ENCODE measurements at places on chromosomes 12 and 14.

DNA sequence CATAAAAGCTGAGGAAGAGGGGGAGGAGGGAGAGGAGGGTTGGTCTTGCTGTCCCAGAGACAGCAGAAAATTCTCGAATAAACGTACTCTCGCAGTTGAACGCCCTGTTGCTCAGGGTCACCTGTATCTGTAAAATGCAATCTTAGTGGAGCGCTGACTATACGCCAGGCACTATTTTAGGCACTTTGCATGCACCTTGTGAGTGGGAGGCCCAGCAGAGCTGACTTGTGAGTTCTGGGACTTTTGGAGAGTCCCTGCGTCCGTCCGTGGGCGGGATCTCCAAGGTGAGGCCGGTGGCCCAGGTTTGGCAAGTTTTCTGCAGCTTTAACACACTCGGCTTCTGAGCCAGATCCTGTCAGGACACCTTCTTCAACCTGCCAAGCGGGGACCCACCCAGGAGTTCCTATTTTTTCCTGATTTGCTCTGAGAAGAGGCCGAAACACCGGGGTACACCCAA, 32.5 kb upstream of the PLEKHG6 start:
- no peak for DNase-seq

DNA sequence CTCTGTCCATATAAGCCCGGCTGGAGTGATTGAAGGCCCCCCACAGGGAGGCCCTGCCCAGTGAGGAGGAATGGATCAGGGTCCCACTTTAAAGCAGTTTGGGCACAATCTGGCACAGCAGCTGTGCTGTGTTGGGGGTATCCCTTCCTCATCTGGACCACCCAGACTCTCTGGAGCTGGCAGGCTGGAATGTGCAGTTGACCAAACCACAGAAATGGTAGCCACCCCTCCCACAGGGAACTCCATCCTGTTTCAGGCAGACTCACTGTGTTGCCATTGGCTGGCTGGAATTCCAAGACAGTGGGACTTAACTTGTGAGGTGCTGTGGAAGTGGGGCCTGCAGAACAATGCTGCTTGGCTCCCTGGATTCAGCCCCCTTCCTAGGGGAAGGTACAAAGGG, 53.5 kb upstream of the YARS2 start:
- DNase-seq: no peak

- DNase-seq: no peak
Measured at GRCh38 chr12:43325786-43326185, 226.2 kb downstream of the ADAMTS20 start.

- no peak for DNase-seq
Measured at GRCh38 chr12:2959192-2959504, at the start of gene TEAD4. Gene TEAD4, plus strand, starts transcription at chr12:2959397.

DNA sequence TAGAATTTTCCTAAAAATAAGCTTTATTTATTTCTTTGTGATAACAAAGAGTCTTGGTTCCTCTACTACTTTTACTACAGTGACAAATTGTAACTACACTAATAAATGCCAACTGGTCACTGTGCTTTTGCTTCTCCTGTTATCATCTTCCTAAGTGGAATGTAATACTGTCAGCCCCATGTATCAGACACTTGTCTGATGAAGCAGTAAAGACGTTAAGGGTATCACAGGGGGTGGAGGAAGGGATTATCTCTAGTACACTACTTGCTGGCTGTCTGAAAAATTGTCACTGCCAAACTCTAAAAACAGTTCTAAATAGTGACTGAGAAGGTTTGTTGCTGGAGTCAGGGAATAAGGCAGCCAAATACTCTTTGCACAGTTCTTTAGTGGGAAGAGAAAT, 11.3 kb downstream of the ASB8 start:
- no peak for DNase-seq

GRCh38 chr14:88792473-88793258, at the start of gene EML5:
Gene EML5, minus strand, starts transcription at chr14:88792953. Its CDS starts 450 bp downstream, at chr14:88792503.
- DNase-seq: no peak

GRCh38 chr14:60662982-60663381, 13.7 kb upstream of the SIX1 start:
- DNase-seq: no peak

- no peak for DNase-seq
Measured at GRCh38 chr14:67508956-67509355, 20.4 kb upstream of the TMEM229B start.

- DNase-seq: no peak
Measured at GRCh38 chr14:103008768-103009357, 48.5 kb downstream of the CDC42BPB start.

DNA sequence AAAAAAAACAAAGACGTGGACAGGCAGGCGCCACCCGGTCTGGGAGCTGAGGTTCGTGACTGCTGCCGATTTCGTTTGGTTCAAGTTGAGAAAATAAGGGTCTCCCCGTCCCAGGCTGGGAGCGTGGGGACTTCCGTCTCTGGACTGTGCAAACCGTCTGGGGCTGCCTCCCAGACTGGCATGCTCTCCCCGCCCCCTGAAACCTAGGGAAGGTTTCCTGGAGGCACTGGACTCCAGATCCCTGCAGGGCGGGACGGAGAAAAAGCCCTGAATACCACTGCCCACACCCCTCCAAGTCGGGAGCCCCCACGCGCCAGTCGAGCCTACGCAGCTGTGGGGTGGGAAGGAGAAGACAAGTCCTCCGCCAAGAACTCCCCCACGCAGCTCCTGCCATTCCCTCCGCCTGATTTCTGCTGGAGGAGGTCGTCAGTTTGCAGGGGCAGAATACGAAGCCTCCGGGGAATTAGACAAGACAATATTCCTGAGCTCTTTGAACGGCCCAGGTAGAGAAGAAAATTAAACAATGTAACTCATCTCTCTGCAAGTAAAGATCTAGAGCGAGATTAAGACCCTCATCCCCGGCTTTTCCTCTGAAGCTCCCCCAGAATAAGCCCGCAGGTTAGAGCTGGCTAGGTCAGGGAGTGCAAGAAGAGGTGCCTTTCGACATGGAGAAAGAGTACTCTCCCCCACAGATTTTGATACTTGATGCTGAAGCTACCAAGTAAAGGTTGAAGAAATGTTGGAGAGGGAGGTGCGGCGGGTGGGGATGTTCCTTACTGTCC, 10.4 kb upstream of the HOXC13 start:
- no peak for DNase-seq

GRCh38 chr14:30085943-30086342, 158.3 kb upstream of the PRKD1 start:
- DNase-seq: no peak

DNA sequence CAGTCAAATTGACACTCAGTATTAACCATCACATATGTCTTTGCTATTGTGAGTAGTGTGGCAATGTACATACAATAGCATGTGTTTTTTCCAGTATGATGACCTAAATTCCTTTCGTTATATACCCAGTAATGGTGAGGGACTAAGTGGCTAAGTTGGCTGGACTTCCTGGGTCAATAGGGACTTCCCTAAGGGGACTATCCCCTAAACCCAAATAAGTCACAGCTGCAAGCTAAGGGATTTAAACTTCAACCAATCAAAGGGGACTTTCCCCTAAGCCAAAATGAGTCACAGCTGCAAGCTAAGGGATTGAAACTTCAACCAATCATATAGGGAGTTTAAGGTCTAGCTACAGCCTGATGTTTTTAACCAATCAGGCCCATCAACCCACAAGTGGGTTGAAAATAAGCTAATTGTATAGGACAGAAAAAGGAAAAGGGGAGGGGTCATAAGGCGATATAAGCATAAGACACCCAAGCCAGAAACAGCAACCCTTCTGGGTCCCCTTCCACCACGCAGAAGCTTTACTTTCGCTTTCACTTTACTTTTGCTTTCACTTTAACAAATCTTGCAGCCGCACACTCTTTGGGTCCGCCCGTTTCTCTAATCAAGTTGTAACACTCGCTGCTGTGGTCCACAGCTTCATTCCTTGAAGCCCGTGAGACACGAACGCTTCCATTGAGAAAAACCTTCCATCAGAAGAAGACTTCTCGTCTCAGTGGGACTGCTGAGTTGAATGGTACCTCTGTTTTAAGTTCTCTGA, 404.4 kb downstream of the FLRT2 start:
- DNase-seq: no peak

- DNase-seq: no peak
Measured at GRCh38 chr12:68157380-68157779, 2.2 kb downstream of the IFNG start.

GRCh38 chr14:99032759-99033158, 239.2 kb downstream of the BCL11B start:
- no peak for DNase-seq
